Endothelial cell of umbilical vein (primary cell): ENCODE measurements at places on chromosomes 2 and 18. TPM values are rescaled to one million over a fixed set of nuclear protein-coding genes. Genes with fewer than 3 reads are reported as not detected.

GRCh38 chr2:38533180-38533579 lies 69.5 kb downstream of the HNRNPLL start:
- no peak overlapping the region for H3K27ac ChIP-seq
- H3K4me1 ChIP-seq: no peaks in the 10 kb centered on the region
- H3K4me3 ChIP-seq: no peak overlapping the region
- H3K36me3 ChIP-seq: no peaks in the 10 kb centered on the region
- no peak for DNase-seq
- no peaks in the 10 kb centered on the region for H3K27me3 ChIP-seq

GRCh38 chr2:203326356-203326755 lies 1.8 kb upstream of the ABI2 start:
- H3K4me3 ChIP-seq: no peak overlapping the region
- H3K36me3 ChIP-seq: no peaks in the 10 kb centered on the region
- H3K4me1 ChIP-seq: peaks cover 19% of the 10 kb centered on the region
- H3K27me3 ChIP-seq: no peaks in the 10 kb centered on the region

GRCh38 chr2:11753452-11753885 lies 7.0 kb downstream of the LPIN1 start:
- peak overlapping the region; percentile 78 for H3K27ac ChIP-seq
- no peaks in the 10 kb centered on the region for H3K27me3 ChIP-seq
- H3K4me3 ChIP-seq: peak overlapping the region; percentile 41
- DNase-seq: peak; percentile 85
- no peaks in the 10 kb centered on the region for H3K36me3 ChIP-seq

GRCh38 chr2:33443274-33443829 lies 33.1 kb upstream of the RASGRP3 start:
- no peaks in the 10 kb centered on the region for H3K36me3 ChIP-seq
- H3K27me3 ChIP-seq: no peaks in the 10 kb centered on the region
- H3K4me3 ChIP-seq: no peak overlapping the region
- H3K4me1 ChIP-seq: peaks cover 9% of the 10 kb centered on the region
- H3K27ac ChIP-seq: peak overlapping the region; percentile 58

Gene SKA1
- total RNA-seq: 21.9 and 23.9 TPM in 2 replicates

Gene KCNIP3
- 0.21 and 0.62 TPM in 2 replicates for total RNA-seq
